ENCODE measurements at places on chromosomes 3 and 15. TPM values are rescaled to one million over a fixed set of nuclear protein-coding genes. Genes with fewer than 3 reads are reported as not detected.

IQCF5 gene
- total RNA-seq = not detected

- DNase-seq = no peak
These were observed 38.3 kb downstream of the LRRFIP2 start for GRCh38 chr3:37136067-37136466.

GRCh38 chr3:123126031-123126430, 59.2 kb downstream of the PDIA5 start:
- no peak for DNase-seq

- DNase-seq = no peak
These were observed 268.7 kb upstream of the THRB start for GRCh38 chr3:24763393-24763792.

HSPBAP1 gene
- 3.0 TPM for total RNA-seq

- no peak for DNase-seq
These were observed 270.5 kb downstream of the MBNL1 start for GRCh38 chr3:152539191-152539764.

DNA sequence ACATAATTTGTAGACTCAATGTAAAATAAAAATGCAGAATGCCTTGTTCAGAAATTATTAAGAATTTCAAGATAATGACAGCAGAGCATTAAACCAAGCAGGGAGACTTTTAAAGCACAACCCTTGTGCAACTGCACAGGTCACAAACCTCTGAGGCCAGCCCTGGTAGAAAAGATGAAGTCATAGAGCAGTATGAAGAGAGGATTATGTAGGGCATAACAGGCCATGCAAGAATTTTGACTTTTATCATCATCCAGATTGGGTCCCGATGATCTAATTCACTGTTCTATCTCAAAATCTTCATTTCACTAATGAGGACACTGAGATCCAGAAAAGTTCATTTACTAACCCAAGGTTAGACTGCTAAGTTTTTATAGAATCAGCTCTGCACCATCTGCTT, 388.5 kb downstream of the NAALADL2 start:
- DNase-seq = no peak

GRCh38 chr3:171796625-171797264, 13.5 kb downstream of the PLD1 start:
- DNase-seq = no peak

GRCh38 chr3:192169332-192169915, 557.9 kb downstream of the FGF12 start:
- DNase-seq = no peak
